Mesenteric fat pad (tissue), 1 donor: ENCODE measurements at places on chromosomes 4 and X. TPM values are rescaled to one million over a fixed set of nuclear protein-coding genes. Genes with fewer than 3 reads are reported as not detected.

Gene FRMD7
- total RNA-seq: not detected

Gene IBSP
- not detected for total RNA-seq

Gene TFE3
- total RNA-seq: 103 TPM

DNA sequence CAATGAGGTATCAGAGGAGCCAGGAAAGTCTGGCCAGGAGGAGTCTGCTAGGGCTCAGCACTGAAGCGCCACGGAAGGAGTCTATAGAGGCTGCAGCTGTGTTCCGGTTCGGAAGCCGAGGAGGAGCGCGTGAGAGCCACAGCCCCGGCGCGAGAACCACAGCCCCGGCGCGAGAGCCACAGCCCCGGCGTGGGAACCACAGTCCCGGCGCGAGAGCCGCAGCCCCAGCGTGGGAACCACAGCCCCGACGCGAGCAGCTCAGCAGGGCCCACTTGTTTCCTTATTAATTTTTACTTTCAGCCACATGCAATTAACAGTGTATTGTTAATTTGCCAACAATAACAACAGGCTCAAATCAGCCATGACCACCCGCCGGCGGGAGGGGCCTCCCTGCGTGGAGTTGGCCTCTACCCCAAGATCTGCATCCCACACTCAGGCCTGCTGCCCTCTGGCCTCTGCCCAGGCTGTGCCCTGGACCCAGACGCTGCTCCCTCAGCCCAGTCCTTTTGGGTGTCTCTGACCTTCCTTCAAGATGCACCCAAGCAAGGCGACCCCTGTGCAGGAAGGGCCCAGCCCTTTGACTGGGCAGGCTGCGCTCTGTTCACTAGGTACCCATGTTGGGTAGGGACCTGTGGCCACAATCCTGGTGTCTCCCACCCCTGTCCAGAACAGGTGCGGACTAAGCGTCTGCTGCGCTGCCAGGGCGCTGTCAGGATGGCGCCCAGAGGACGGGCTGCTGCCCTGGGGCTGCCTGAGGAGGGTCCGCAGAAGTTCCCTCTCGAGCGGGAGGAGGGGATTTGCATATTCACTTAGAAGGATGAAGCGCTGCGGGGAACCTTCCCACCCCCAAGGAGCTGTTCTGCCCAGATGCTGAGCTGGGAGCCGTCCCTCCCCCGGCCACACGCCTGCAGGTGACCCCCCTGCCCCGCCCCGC lies 113.8 kb downstream of the ADRA2C start:
- peak; percentile 85 for DNase-seq

Gene CDX4
- total RNA-seq: not detected

DNA sequence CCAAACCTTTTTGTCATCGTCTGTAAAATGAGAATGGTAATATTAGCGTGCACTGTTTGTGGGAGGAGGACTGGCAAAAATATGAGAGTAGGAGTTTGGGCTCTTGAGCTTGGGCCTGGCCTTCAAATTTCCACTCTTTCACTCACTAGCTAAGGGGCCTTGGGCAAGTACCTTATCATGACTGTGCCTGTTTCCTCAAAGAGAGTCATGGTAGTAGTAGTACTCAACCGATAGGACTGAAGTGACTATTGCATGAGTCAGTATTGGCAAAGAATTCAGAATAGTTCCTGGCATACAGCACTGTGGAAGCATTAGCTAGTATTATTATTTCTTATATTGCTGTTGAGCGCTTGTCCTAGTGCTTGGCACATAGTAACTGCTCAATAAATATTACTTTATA lies 16.0 kb upstream of the RBM3 start:
- DNase-seq: no peak

Gene TSPAN6
- 34.7 TPM for total RNA-seq

Gene ART3
- not detected for total RNA-seq

GRCh38 chrX:130575831-130576389 lies 174.1 kb downstream of the RBMX2 start:
- DNase-seq: no peak

DNA sequence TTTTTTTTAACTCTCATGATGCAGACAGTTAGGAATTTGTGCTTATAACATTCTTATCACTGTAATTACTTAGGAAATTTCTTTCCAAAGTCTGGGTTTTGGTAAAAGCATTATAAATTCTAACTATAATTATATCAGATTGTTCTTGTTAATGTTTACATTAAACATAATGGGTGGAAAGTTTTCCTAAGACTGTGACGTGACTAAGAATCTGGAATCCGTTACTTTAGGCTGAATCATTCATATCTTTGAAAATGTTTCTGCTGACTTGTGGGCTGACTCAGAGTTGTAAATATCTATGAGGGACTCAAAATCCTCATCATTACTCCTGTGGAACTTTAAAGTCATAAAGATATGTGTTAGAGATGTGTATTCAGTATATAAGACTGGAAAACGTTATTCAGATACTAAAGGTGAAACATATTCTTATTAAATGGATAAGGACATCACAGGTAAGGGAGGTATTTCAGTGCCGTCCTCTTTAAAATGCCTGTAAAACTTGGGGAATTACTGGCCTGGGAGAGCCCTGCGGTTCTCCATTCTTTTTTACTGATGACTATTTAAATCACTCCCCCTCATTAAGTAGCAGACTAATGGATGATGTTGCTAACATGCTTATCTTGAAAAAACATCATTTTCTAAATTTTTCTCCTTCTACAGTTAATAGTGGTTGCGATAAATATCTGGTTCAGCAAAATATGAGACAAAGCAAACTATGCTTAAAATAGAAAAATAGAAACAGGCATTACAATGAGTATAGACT lies 159.0 kb downstream of the DCLK2 start:
- DNase-seq: no peak

- no peak for DNase-seq
Measured at GRCh38 chr4:40149960-40150385, 46.9 kb upstream of the RHOH start.

- DNase-seq: no peak
Measured at GRCh38 chr4:185740471-185740873, 71.5 kb downstream of the SORBS2 start.

Gene SRPX2
- total RNA-seq: 224 TPM

Gene ARMCX6
- total RNA-seq: 36.8 TPM
